ENCODE measurements at places on chromosomes 2 and 18.

DNA sequence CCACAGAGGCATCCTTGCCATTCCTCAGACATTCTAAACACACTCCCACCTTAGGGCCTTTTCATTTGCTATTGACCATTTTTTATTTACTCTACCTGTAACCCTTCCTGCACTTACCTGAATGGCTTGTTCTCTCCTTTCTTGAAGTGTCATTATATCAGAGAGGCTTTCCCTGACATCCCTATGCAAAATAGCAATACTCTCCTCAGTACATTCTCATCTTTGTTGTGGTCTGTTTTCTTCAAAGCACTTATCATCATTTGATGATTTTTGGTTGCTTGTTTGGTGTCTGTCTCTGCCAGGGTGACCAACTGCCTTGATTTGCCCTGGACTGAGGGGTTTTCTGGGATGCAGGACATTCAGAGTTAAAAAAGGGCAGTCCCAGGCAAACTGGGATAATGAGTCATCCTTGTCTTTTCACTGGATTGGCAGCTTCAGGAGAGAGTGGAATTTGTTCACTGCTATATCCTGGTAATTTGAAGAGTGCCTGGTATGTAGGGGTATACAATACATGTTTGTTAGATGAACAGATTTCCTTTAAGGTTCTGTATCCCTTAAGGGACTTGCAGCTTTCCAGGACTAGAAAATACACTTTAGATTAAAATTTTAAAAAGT lies 102.4 kb downstream of the BABAM2 start:
- no peak for DNase-seq

- no peak for DNase-seq
These were observed 76.2 kb downstream of the DCDC2C start for GRCh38 chr2:3779496-3780049.

- DNase-seq: no peak
These were observed 86.9 kb downstream of the TRIB2 start for GRCh38 chr2:12803607-12804006.

- DNase-seq: no peak
These were observed 35.4 kb downstream of the KCNK3 start for GRCh38 chr2:26727641-26728561.

DNA sequence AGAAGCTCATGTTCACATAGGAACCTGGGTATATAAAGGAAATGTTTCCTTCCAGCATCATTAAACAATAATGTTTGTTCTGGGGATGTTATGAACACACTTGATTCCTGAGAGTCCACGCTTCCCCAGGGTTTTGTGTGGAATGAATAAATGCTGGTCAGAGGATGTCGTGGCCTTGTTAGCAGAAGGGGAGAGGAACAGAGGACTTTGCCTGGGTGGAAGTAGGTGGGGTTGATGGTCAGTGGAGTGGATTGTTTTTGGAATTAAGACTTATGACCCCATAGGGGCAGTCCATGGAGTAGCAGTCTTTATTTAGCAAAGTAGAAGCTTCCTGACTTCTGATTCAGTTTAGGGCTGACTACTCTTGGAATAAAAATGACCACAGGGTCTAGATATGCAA lies 139.6 kb downstream of the MYO1B start:
- DNase-seq: no peak

GRCh38 chr2:27502142-27502541 lies 5.5 kb downstream of the GCKR start:
- no peak for DNase-seq

DNA sequence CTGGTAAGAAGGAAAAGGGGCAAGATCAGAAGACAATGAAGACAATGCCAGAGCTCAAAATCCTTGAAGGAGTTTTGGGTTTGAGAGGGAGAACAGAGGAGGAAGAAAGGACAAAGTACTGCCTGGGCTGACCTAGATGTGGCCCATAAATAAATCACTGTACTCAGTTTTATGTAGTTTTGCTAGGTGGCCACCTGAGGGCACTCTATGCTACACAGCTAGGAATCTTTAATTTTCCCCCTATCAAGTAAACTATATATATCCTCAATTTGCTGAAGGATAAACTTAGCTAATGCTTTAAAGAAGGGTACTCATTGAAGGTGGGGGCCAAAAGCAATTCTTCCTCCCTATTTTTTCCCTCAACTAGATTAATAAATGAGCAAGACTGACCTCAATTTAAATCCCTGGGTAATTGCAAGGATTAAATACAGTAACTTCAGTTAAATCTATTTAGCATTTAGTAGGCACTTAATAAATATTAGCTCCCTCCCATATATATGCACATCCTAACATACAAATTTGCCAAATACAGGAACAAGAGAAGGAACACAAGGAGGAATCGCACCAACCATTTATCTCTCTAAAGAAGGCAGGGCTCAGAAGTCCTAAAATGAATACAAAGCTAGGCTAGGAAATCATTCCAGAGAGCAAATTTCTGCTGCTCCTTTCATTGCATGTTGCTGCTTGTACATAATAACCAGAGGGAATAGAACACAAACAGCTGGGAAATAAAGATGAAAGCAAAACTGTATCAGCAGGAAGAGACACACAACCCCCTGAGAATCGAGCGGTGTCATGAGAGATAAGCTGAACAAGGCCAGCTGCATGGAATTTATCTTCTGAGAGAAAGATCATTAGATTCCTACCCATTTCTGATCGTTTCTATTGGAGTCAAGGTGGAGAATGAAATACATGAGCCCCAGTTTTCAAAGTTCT lies 540.1 kb downstream of the NRXN1 start:
- DNase-seq: peak; percentile 74

GRCh38 chr2:8234253-8234652 lies 447.6 kb upstream of the ID2 start:
- DNase-seq: no peak

DNA sequence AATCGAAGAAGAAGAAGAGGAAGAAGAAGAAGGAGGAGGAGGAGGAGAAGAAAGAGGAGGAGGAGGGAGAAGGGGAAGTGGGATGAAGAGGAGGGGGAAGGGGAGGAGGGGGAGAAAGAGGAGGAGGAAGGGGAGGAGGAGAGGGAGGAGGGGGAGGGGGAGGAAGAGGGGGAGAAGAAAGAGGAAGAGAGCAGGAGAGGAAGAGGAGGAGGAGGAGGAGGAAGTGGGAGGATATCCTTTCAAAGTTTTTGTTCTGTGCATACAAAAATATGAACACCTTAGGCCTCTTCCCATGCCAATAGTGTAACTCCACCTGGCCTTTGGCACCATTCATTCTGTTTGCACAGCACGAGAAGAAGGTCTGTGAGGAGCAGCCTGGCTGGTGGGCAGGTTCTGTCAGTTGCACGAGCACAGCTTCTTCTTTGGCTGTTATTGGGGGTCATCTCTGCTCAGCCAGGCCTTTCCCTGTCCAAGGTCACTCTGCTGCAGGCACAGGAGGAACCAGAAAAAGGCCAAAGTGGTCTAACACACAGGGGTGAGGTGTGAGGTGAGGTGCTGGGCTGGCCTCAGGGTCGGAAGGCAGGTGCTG lies 25.8 kb upstream of the PLB1 start:
- DNase-seq: peak; percentile 57

GRCh38 chr2:176261136-176261535 lies 8.1 kb upstream of the MTX2 start:
- DNase-seq: no peak

GRCh38 chr2:44705876-44706480 lies 235.5 kb upstream of the SIX3 start:
- DNase-seq: no peak

DNA sequence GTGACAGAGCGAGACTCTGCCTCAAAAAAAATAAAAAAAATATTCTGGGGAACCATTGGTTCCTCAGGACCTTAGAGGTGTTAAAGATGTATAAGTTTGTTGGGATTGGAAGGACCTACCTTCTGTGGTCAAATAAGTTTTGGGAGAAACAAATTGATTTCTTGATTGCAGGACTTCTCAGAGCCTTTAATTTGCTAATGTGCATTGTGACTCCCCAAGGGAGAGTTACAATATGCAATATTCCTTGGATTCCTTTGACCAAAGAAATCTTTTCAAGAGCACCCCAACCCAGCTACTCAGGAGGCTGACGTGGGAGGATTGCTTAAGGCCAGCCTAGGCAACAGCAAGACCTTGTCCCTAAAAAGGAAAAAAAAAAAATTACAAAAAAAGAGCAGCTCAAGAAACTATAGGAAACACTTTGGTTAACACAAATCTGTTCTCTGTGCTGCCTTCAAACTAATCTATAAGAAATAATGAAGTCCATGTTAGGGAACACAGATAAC lies 6.5 kb downstream of the NAGK start:
- no peak for DNase-seq

GRCh38 chr18:65751155-65752085 lies 608 bp downstream of the CDH7 start:
- DNase-seq: peak; percentile 95

DNA sequence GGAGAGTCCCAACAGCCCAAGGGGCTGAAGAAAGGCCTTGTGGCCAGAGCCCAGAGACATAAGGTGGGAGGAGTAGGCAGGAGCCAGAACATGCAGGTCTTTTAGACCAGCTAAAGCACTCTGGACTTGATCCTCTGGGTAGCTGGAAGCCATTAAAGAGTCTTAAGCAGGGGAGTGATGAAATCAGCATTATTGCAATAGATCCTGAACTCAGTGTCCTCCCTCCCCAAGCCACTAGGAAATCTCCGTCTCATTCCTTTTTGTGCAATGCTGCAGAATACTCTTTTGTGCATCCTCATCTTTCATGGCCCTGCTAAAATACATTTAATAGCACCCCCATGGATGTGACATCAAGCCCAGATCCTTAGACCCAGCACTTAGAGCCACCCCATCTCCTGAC lies 58.6 kb upstream of the ZCCHC2 start:
- no peak for DNase-seq

- peak; percentile 56 for DNase-seq
These were observed 62.5 kb downstream of the SLC4A3 start for GRCh38 chr2:219689676-219690628.

DNA sequence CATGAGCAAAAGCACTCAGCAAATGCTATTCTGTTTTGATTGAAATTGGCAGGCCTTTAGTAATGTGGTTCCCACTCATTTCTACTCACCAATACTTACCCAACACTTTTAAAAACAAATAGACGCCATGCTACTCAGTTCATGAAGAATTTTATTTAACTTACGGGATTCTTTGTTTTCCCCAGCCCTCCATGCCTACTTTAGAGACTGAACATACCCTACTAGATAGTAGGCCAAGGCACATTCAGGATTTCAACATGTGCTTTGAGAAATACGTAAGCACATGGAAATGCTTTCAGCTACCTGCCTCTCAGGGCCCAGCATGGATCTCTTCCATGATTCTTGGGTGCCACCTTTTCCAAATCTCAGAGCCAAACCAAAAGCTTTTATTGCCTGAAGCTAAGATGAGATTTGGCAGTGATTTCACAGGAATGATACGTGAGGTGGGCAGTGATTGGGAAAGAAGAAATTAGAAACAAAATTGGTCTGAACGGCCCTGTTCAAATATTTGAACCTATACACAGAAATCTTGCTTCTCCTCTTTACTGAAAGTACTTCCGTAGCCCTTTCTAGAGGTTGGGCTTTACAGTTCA lies 31.4 kb downstream of the NAPG start:
- no peak for DNase-seq

DNA sequence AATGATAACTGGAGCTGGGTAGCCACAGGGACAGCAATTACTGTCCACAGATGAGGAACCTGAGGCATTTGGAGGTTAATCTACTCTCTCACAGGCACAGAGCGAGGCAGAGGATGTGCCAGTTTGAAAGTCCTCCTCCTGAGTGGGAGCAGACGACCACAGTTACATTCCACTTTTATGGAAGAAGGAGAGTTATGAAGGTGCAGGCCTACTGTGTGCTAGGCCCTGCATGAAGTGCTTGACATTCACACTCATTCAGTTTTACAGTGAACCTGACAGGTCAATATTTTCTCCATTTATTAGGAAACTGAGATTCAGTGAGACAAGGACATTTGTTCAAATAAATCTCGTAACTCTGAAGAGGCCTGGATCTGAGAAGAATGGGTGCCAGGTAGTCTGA lies 142.0 kb downstream of the TDRD15 start:
- no peak for DNase-seq

- DNase-seq: no peak
These were observed 42.4 kb downstream of the KIF5C start for GRCh38 chr2:148917431-148917830.

GRCh38 chr2:9836074-9836473 lies 7.2 kb upstream of the TAF1B start:
- no peak for DNase-seq

- DNase-seq: no peak
These were observed 87.5 kb downstream of the MBP start for GRCh38 chr18:77044866-77045664.

GRCh38 chr2:64543008-64543697 lies 19.0 kb downstream of the AFTPH start:
- DNase-seq: no peak

DNA sequence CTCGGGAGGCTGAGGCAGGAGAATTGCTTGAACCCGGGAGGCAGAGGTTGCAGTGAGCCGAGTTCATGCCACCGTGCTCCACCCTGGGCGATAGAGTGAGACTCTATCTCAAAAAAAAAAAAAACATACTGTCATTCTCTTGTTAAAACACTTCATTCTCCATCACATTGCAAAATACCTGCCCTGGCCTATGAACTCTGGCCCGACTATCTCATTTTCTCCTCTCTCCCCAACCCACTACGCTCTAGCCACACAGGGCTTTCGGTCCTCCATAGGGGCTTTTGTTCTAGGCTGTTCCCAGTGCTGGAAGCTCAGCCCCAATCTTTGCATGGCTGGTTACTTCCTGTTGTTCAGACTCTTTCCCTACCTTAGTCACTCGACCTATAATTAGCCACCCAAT lies 10.3 kb downstream of the CEP76 start:
- DNase-seq: no peak

- no peak for DNase-seq
These were observed 82.6 kb downstream of the IKZF2 start for GRCh38 chr2:213068676-213069359.

GRCh38 chr2:175880-176820 lies 87.7 kb downstream of the SH3YL1 start:
- no peak for DNase-seq

DNA sequence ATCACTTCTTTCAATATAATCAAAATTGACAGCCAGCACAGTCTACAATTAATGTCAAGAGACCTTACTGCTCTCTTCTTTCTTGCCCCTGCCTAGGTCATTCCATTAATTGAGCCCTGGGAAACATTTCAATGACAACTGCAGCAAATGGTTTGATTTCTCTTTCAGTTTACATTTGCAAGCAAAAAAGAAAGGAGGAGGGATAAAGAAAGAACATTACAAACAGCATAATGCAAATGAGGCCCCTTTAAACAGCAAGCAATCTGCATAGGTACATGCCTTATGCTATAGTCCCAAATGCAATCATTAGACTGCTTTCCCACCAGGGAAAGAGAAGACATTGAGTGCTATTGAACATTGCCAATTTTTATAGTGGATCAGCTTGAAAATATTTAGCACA lies 655.0 kb upstream of the CDH2 start:
- no peak for DNase-seq

GRCh38 chr18:28161608-28162599 lies 15.0 kb downstream of the CDH2 start:
- DNase-seq: no peak
